ENCODE measurements at places on chromosomes 16 and 17.

- no peak for DNase-seq
Measured at GRCh38 chr16:60905811-60906210, 1130.4 kb downstream of the CDH8 start.

GRCh38 chr16:84283314-84284153, 11.1 kb upstream of the WFDC1 start:
- DNase-seq: no peak

- no peak for DNase-seq
Measured at GRCh38 chr16:15874745-15875314, 13.6 kb downstream of the CEP20 start.

DNA sequence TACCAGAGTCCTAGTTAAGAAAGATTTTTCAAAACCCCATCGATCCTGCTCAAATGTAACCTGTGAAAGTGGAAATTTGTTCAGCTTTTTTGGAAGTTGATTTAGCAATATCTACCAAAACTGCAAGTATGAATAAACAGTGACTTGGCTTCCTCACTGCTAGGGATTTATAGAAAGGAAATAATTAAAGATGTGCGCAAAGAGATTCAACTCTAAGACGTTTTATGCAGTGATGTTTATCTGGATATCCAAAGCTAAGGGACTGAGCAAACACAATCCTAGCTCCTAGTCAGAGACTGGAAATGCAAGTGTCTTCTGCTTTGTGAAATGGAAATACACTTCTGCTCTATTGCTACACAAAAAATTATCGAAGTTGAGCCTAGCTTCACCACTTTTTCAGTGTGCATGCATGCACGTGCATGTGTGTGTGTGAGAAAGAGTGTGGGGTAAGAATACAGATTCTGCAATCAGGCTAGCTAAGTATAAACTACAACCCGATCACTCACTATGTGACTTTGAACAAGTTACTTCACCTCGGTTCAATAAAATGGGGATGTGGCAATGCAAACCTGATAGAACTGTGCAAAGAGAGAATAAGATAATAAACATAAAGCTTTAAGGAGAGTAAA, 52.1 kb upstream of the FOXF1 start:
- DNase-seq: no peak

GRCh38 chr17:45366049-45366448, 49.2 kb upstream of the MAP3K14 start:
- no peak for DNase-seq

- no peak for DNase-seq
Measured at GRCh38 chr16:27381974-27382855, 19.8 kb upstream of the IL21R start.

DNA sequence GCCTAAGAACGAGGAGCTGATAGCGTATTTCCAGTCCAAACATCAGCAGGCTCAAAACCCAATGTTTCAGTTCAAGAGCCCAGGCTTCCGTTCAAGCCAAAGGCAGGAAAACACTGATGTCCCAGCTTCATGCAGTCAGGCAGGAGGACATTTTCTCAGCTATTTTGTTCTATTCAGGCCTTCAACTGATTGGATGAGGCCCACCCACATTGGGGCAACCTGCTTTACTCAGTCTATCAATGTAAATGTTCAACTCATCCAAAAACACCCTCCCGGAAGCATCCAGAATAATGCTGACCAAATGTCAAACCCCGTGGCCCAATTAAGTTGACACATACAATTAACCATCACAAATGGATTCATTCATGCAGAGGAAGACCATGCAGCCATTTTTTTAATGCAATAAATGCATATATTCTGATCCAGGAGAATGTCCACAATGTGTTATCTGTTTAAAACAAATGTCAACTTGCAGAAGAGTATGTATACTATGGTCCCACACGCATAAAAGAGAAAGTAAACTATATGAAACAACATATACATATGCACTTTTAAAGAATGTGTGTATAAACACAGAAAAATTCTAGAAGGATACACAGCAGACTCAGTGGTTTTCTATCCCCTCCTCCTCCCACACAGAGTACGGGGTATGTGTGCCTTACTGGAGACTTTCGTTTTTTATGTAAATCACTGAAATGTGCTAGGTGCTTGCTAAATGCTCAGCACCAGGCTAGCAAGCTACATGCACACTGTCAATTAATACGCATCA, 28.8 kb upstream of the DYNLRB2 start:
- no peak for DNase-seq

GRCh38 chr17:28744972-28745785, 1.4 kb downstream of the TRAF4 start:
- DNase-seq: no peak

DNA sequence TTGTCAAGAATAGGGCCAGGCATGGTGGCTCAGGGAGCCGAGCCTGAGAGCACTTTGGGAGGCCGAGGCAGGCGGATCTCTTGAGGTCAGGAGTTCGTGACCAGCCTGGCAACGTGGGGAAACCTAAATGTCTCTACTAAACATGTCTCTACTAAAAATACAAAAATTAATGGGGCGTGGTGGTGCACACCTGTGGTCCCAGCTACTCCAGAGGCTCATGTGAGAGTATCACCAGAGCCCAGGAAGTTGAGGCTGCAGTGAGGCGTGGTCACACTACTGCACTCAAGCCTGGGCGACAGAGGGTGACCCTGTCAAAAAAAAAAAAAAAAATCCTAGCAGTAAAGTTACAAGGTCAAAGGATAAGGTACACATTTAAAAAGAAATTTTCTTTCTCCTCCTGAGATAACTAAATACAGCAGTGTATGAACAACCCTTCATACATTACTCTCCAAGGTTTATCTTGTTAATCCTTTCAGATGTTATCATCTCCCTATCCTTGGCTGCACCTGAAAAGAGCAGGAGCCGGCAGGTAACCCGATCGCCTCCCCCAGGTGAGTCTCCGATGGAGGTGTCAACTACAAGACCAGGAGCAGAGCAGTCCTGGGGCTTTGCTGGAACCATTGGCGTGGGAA, 122.3 kb downstream of the GOSR1 start:
- no peak for DNase-seq

- no peak for DNase-seq
Measured at GRCh38 chr16:50602531-50603205, 54.5 kb downstream of the NKD1 start.

GRCh38 chr17:40378966-40379365, 14.4 kb upstream of the GJD3 start:
- no peak for DNase-seq

GRCh38 chr17:37610971-37611370, 1.8 kb upstream of the SYNRG start:
- no peak for DNase-seq

DNA sequence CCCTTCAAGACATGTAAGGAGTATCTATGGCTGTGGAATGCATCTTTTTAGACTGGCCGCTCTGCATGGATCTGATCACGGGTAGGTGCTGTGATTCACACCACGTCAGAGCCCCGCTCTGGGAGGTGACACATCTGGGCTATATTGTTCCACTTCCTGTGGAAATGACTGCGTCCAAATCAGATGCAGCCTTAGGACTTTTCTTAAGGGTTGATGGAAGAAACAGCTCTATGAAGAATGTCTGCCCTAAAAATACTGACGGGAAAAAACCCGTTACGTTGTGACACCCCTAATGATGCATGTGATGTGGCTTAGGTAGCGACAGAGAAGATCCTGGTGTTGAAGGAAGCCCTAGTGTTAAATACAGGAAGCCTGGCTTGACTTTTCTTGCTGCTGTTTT, 12.2 kb downstream of the BANP start:
- no peak for DNase-seq

- peak; percentile 35 for DNase-seq
Measured at GRCh38 chr17:4074831-4075495, 67.9 kb downstream of the ZZEF1 start.

DNA sequence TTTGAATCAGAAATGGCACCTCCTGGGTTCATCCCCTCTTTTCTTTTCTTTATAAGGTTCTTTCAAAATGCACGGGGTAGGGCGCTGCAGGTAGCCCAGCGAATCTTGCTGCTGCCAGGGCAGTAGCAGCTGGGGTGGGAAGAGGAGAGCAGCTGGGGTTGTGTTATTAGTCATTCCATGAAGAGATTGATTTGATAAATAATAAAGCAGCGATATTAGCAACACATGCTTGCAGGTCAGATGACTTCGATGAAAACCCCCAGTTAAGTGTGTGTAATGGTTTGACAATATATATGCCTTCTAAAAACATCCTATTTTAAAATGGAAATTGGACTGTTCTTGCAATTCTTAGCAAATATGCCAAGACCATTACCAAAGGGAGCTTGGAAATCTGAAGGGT, 200.7 kb downstream of the CCDC182 start:
- DNase-seq: no peak

DNA sequence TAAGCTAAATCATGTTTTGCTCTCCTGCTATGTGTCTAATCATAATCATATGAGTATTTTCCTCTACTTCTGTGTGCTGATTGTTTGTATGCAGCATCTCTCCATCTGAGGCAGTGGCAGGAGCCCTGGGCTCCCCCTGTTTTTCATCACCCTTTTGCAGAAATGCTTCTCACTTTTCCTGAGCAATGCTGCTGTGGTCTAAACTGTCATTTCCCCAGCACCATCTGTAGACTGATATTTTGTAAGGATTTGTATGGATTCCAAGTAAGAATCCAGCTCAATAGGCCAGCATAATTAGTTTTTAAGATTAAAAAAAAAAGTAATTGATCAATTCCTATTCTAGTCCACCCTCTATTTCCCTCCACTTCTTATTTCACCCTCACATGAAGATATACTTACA, 257.0 kb upstream of the CPHXL start:
- DNase-seq: no peak

GRCh38 chr16:55663765-55664677, 8.2 kb downstream of the SLC6A2 start:
- no peak for DNase-seq

DNA sequence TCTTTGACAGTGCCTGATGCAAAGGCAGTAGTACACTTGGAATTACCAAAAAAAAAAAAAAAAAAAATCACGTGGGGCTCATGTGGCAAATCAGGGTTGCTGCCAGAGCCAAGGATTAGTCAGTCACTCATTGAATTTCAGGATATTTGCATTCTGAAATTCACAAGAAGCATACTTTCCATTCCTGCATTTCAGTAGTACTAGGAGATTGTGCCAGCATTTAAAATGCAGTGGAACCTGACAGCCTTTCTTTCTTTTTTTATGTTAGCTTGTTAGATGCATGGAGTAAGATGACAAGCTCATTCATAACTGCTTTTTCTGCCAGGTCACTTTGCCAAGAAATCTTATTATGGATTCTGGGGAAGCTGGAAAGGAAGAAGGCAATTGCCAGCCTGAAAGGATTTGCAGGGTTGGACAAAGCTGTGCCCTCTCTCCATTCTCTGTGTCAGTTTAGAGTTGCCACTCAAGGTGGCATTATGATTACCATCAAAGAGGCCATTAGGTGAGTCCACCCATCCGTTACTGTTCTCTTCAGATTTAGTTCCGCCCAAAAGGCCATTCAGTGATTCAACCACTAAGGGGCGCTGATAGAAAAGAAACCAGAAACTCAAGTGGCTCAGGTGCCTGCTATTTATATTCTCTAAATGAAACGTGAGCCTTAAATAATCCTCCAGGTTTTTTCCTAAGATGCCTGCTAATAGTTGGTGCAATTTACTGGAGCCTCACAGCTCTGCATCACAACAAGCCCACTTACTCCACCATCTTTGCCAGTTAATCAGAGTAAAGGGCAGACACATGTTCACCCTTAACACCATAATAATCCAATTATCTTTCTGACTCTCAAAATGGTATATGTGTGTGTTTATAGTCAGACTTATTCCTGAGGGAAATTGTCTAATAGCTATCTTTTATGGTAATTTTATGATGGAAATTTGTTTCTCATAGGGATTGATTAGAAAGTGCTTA, 59.0 kb downstream of the TANGO6 start:
- no peak for DNase-seq

DNA sequence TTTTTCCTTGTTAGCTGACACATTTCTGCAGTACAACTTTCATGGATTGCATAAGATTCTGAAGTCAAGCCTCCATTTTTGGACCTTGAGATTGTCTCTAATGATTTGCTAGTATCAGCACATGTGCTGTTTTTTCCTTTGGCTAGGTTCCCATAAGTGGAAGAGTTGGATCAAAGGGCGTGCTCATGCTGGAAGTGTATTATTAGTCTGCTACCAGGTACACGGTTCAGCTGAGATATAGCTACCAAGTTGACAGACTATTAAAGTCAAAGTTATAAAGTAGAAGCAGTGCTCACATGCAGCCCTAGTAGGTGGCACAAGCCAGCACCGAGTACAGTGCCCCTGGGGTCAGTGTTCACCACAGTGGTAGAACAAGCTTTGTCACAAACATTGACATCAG, 3.2 kb downstream of the FAHD1 start:
- no peak for DNase-seq

- DNase-seq: no peak
Measured at GRCh38 chr17:69820876-69821473, 254.1 kb upstream of the KCNJ16 start.

DNA sequence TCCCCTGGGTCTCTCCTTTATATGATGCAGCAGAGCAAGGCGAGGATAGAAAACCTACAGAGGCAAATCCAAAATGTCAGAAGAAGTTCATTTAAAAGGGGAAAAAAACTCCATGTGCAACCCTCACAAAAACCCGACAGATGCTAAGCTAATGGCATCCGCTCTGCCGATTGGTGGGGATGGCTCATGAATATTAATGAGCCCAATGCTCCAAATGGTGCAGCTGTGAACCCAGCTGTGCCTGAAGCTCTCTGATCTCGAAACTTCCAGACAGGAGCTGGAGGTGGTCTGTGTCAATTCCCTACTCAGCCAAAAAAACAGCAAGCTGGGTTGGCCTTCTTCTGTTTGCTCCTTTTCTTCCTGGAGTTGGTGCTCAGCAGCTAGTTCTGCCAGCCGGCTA, 15.5 kb downstream of the SNX11 start:
- DNase-seq: no peak

DNA sequence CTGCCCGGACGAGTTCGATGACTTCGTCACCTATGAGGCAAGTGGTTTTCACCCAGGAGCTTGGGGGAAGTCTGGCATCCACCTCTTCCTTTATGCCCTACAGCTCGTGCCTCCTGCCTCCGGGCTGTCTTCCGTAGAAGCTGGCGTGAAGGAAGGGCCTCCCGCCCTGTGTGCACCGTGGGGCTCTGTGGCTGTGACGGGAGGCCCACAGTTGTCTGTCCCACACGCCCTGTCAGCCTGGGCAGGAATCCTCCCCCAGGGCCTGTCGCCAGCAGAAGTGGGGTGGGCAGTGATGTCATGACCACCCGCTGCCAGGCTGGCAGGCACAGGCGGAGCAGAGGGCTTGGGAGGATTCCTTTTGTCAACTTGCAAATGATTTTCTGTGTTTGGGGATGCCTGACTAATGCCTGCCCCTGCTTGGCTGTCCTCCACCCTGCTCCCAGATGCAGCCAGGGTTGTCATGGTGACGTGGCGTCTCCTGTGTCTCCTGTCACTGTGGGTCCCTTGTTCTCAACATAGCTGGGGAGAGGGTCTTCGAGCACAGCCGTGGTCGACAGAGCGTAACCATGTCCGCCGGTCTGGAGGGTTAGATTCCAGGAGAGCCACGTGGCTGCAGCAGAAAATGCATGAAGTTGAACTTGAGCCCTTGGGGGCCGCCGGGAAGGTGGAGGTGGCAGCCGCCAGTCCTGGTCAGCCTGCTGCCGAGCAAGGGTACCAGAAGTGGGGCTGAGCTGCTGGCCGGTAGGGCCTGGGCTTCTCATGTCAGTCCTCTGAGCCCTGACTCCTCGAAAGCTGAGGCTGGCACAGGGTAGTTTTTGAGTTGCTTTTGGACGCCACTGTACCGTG, 46.1 kb downstream of the RAB11FIP3 start:
- DNase-seq: no peak

Data from NCI-H1048 (cell line).